ENCODE measurements at places on chromosomes 7 and 10. TPM values are rescaled to one million over a fixed set of nuclear protein-coding genes. Genes with fewer than 3 reads are reported as not detected.

ZNF511 gene
- total RNA-seq = 50.8 TPM

CPEB3 gene
- total RNA-seq = 13.2 TPM

POMZP3 gene
- total RNA-seq = 7.0 TPM

DNA sequence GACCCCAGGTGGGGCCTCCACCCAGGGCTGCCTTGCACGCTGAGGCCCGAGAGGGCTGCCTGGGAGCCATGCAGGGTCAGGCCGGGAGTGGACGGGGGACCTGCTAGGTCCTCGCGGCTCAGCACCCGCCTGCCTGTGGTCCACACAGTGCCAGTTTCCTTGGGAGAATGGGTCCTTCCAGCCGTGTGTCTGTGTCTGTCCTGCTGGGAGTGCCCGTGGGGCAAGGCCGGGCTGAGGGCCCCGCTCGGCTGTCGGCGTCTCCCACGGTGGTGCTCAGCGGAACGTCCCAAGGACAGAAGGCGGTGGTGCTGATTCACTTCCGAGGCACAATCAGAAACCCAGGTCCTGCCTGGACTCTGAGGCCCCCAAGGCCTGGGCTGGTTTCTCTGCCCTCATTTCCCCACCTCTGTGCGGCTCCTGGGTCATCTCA is 23.2 kb upstream of the GTPBP4 start:
- DNase-seq = no peak

Measured in right cardiac atrium (tissue), 5 donors.